ENCODE measurements at places on chromosomes 12 and 14. TPM values are rescaled to one million over a fixed set of nuclear protein-coding genes. Genes with fewer than 3 reads are reported as not detected.
A peak's percentile ranks its signal among the peaks of the same experiment; 100 is the strongest.

DNA sequence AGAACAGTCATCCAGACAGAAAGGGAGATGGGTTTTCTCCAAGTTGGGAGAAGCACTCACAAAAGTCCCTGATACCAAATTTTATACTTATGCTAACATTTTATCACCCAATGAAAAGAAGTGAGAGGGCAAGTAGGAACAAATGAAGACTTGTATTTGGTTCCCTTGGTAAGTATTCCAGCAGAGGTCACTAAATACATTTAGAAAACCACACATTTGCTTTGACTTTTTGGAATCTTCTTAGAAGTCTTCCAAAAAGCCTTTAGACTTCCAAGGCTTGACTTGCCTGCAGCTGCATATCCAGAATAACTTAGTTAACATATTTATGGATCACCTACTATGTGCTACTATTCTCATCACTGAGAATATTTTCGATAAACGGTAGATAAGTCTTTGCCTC is 3.1 kb upstream of the GYS2 start:
- ATAC-seq, result no peak

GRCh38 chr14:68198713-68199495 is 379.3 kb downstream of the RAD51B start:
- ATAC-seq, result no peak

DNA sequence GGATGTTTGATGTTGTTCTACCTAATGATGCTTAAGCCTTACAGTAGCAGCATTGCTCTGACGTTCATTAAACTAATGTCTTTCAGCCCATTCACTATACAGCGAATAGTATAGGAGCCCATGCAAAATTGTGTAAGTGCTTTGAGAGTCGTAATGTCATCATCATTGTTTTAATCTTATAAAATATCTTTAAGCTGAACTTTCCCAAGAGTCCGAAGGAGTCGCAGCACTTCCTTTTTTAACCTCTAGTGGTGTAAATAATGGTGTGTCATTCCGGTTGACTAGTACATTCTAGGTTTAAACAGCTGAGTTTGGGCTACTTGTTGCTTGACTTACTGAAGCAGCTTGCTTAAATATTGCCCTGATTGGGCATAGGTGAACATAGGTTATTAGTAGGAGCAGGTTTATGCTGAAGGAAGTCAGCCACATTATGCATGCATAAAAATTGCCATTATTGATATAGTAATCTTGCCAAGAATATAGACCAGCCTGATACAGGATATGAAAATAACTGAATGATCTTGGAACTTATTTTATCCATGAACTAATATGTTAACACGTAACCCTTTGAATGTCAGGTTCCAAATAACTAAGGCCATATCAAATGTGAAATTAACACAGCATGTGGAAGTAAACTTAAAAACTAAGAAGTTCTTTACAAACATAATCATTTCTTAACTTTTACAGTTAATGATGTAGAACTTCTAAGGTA is 2.6 kb downstream of the WNK1 start:
- no peak for ATAC-seq

The INHBE gene
- not detected for total RNA-seq

GRCh38 chr14:101426466-101426865 is 134.8 kb upstream of the DIO3 start:
- ATAC-seq, result no peak

- ATAC-seq, result no peak
Measured at GRCh38 chr14:92690171-92691011, 58.0 kb downstream of the LGMN start.

GRCh38 chr14:91417120-91417982 is at the start of gene CCDC88C:
Gene CCDC88C, minus strand, starts transcription at chr14:91417820. Its CDS starts 130 bp downstream, at chr14:91417690.
- peak; percentile 79 for ATAC-seq

The SMCO2 gene
- not detected for total RNA-seq

DNA sequence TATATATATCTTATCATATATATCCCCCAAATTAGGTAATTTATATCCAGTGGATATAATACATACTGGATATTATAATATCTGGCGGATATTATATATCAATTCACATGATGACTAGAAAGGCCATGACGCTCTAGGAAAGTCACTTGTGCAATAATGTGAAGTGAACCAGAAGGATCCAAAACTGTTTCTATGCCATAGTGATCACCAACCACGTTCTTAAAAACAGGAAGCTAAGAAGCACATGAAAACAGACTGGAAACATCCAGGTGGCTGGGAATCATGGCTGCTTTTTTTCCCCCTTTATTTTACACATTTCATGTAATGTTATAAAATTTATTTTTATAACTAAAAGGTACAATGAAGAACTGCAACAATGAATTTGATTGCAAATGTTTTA is 1.4 kb downstream of the GUCY2C start:
- no peak for ATAC-seq

DNA sequence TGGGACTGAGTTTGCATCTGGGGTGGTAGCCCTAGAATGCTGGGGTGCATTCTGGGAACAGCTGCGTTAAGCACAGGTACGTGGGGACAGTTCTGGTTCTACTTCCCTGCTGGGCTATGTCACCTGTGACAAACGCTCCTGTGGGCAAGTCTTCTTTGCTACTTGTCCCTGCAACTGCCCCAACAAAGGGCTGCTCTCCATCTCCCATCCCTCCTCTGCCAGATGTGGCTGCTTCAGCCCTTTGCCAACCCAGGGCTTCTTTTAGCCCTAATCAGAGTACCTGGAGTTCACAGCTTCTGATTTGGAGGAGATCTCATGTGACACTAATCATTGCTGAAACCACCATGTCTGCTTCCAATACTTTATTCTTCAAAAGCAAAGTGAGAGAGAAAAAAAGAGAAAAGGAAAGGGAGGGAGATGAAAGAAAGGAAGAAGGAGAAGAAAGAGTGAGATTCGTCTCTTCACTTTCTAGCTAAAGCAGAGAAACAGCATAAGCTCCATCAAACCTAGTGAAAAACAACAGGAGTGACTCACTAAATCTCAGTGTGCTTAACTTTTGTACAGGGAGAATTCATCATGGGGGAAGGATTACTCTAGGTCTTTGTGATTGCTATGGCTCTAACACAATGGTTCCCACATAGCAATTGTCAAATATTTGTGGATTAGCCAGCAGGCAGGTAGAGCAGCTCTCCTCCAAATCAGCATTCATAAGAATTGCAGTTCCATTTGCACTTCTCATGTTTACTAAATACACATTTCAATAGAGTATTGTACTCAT is 174.8 kb downstream of the LRIG3 start:
- ATAC-seq, result no peak

GRCh38 chr14:101193106-101193844 is 289.8 kb upstream of the RTL1 start:
- no peak for ATAC-seq

- no peak for ATAC-seq
Measured at GRCh38 chr12:2239381-2239871, 186.6 kb downstream of the CACNA1C start.

DNA sequence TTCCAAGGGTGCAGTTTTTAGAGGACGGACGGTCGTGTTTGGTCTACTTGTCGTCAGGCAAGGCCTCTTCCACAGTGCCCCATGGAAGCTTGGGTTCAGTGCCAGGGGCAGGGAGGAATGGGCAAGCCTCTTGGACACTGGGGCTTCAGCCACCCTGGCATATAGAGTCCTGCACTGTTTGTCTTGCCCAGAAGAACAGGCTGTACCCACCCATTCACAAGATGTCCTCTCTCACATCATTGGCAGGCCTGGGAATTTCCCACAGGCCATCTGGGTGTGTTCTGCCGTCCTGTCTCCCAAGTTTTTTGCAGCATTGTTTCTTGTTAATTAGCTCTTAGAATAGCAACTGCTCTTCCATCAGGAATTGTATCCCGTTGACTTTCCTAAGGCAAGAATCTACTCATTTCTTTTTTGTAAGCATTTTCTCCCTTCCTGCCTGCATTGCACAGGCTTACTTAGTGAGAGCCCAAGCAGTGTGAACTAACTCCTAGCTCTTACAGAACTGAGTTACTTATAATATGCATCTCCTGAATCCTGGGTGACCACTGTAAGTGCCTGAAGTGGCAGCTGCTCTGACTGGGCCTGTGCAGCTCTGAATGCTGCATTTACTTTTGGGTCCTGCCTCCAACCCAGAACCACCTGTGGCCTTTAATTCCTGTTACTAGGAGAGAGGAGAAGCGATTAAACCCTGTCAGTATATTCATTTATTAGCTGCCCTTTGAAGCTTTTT is 149.4 kb upstream of the HIF1A start:
- no peak for ATAC-seq

DNA sequence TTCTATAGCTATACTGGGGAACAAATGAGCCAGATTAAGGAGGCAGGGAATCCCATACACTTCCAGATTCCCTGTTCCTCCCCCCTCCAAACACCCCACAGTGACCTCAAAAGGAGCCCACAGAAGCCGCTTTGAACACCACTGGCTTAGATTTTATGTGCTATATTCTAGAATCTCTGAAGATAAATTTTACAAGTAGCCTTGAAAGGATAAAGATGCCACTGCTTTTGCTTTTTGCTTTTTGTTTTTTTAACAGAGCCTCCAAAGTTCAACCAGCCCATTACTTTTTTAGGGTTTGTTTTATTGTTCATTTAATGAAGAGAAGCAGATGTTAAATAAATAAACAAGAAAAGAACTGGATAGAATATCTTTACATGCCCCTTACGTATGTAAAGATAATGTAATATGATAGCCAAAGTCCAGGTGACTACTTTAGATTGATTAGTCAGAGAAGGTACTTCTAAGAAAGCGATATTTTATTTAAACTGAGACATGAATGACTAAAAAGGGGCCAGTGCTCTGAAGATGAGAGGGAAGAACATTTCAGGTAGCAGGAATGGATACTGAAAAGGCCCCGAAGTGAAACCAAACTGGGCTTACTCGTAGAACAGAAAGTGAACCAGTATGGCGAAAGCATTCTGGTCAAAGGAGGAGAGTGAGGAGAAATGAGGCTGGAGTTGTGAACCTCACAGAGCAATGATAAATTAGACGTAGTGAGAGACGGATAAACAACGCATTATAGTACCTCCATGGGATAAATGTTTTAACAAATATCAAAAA is 44.6 kb downstream of the DUSP6 start:
- ATAC-seq, result no peak

The CCND2 gene
- total RNA-seq, result 143 TPM

DNA sequence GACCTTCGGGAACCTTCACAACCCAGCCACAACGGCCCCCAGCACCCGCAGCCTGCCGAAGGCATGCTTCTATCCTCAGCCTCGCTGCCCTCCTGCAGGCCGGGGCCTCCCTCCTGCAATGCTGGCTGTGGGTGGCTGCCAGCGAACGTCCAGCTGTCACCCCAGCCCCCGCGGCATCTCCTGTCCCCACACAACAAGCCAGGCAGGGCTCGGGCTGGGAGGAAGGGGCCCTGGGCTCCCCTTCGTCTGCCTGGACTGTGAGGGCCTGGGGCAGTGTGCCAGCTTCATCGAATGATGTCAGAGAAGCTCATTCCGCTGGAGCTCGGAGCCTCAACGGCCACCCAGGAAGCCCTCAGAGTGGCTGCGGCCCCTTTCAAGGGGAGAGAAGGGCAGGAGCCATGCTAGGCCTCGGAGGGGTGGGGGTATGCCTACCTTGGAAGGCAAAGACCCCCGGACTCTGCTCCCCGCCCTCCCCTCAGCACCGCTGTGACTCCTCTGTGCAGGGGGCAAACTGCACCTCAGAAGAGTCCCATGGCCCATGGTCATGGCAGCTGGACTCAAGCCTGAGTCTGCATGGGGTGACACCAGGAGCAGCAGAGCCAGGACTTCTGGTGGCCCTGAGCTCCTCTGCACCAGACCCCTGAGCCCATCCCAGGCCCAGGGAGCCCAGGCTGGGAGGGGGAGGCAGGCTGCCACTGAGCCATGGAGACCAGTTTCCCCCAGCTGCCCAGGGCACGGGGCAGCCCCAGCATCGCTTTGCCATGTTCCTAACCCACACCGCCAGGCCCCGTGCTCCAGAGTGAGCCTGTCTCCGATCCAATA is 24.7 kb upstream of the C14orf180 start:
- no peak for ATAC-seq

GRCh38 chr12:81991868-81992267 is 232.7 kb upstream of the PPFIA2 start:
- no peak for ATAC-seq

GRCh38 chr12:67042697-67043131 is 226.4 kb upstream of the CAND1 start:
- no peak for ATAC-seq

DNA sequence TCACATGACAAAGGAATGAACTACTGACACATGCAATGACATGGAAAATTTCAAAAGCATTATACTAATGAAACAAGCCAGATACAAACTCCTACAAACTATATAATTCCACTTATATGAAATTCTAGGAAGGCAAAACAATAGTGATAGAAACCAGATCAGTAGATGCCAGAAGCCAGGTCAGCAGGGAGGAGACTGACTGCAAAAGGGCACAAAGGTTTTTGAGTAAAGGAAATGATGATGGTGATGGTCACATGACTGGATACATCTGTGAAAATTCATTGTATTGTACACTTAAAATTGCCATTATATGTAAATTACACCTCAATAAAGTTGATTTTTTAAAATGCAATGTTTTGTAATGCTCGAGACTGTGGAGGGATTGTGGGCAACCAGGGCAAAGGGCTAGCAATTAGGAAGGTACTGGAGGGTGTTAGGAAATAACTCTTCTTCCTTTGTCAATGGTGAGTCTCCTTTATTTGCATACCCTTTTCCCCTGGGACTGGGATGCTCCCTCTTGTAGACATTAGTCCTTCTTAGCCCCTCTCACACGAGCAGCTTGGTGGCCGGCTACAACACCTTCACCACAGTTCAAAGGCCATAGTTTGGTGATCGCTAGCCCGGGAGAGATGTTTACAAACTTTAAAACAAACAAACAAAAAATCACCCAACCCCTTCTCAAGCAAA is 6.7 kb upstream of the PRPF40B start:
- ATAC-seq, result no peak

DNA sequence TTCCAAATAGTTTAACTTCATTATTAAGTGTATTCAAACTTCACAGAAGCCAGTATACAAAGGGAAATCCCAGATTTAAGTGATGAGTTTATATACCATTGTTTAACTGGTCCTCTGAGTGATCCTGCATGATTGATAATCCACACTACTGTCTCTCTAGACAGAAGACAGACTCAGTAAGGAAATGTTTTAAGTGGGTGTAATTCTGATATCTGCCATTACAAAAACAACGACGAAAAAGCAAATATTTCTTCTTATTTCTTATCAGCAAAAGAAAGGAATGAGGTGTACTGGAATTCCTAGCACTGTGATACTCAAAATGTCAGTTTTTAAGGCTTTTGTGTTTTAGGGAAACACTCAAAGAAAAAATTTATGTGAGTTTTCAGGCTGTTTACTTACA is 127.5 kb downstream of the GPHN start:
- no peak for ATAC-seq

- ATAC-seq, result no peak
Measured at GRCh38 chr12:41202051-41202450, 13.9 kb downstream of the PDZRN4 start.

The NPFF gene
- total RNA-seq, result not detected

DNA sequence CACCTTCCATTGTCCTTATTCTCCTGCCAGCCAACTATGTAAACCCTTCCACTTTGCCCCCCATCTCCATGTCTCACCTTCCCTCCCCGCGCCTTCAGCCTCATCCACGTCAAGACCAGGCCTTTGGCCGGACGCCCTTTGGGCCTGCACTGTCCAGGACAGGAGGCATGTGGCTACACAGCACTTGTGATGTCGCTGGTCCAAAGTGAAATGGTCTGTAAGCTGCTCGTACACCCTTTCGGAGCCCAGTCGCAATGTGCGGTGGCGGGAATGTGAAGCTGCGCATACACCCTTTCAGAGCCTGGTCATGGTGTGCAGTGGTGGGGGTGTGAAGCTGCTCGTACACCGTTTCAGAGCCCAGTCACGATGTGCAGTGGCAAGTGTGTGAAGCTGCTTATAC is 247.9 kb upstream of the RGS6 start:
- ATAC-seq, result no peak

- no peak for ATAC-seq
Measured at GRCh38 chr12:115920395-115921183, 356.9 kb downstream of the MED13L start.

GRCh38 chr12:53058674-53059433 is 9.0 kb downstream of the TNS2 start:
- no peak for ATAC-seq

The SERPINA3 gene
- 200 TPM for total RNA-seq
